ENCODE measurements at places on chromosomes 6 and 20.

DNA sequence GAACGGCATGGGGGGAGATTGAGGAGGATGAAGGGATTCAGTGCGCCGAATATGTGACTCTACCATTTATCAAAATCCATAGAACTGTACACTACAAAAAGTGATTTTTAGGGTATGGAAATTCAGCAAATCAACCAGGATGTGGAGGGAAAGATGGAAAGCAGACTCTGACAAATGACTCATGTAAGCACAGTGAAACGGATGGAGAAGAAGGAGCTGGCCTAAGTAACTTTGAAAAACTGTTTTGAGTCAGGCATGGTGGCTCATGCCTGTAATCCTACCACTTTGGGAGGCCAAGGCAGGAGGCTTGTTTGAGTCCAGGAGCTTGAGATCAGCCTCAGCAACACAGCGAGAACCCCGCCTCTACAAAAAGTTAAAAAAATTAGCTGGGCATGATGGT, 39.2 kb downstream of the MUC22 start:
- peak; percentile 30 for DNase-seq

DNA sequence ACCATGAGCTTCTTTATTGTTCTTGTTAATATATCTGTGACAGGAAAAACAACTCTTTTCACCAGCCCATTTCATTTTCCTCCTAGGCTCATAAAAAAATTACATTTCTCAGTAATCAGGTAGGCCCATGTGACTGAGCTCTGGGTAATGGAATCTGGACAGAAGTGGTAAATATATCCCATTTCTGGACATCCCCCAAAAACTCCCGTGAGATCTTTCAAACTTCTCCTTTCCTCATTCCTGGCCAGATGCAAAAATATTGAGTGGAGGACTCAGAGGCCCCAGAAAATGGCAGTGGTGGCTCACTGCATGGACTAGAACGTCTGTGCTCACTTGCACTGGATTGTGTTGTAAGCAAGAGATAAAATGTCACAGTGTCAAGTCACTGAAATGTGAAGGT, 3.8 kb upstream of the CHD6 start:
- DNase-seq = no peak

GRCh38 chr6:99592900-99593299, 13.7 kb upstream of the PRDM13 start:
- peak; percentile 17 for DNase-seq

DNA sequence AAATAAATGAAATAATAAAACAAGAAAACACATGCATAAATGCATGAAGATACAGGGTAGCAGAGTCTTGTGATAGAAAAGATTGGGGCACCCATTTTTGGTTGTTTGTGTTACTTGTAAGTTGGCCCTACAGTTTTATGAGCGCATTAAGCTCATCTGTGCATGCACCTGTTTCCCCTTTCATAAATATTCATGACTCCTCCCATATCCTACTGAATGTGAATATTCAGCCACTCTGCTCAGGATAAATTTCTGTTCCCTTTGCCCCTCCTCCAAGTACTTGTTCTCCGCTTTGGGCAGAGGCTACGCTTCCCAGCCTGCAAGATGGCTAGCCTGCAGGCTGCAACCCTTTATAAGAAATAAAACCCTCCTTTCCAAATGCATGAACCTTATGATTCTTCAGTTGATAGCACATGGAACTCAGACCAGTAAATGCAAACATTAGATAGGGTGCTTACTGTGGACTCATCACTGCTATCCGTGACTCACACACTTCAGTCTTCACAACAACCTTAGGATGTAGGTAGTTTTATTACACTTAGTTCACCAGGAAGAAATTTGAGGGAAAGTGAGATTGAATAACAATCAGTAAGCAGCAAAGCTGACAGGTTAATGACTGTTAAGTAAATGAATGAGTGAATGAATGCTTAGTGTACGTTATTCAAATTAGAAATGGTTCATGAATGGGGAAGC, 15.0 kb downstream of the ALDH8A1 start:
- no peak for DNase-seq

DNA sequence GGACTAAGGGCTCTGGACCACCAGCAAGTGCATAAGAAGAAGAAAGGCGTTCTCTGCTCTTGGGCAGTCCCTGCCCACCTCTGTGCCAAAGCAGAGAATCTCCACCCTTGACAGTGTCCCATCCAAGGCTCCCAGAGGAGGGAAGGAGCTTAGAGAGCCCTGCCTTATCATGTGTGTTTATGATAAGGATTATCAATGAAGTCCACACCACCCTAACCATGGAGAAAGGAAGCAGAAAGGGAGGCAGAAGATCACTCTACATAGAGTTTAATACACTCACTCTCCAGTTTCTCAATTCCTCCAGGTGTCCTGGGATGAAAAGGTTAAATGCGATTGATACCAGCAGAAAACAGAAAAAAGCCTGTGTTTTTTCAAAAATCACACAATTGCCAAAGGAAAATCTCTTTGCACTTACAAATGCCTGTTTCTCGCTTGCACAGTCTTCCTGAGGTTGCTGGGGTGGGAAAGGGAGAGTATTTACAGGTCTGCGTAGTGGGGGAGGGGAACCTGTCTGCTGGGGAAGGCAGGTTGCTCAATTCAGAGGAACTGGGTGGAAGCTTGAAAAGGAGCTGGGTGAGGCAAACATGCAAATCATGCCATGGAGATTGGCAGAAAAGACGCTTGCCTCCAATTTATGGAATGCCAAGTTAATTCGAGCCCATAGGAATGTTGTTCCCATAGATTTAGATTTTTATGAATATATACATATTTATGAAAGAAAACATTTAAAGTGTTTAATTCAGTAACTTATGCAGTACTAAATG, 104.0 kb downstream of the EYA2 start:
- no peak for DNase-seq

DNA sequence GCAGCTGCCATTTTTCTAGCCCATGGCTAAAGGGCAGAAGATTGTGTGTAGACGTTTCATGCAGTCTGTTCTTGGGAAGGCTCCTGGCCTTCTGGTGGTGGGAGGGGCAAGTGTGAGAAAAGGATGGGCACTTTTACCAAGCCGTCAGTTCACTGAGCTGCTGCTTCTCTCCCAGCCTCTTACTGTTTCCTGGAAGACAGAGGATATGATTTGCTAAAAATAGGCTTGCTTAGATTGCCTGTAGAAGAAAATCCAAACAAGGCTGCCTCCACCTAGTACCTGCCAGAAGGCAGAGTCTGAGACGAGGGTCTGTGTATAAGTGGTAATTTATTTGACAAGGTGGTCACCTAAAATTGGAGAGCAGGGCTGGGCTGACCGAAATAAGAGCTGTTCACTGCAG, 7.5 kb downstream of the KIZ start:
- no peak for DNase-seq

GRCh38 chr6:55827818-55828522, 47.4 kb downstream of the BMP5 start:
- DNase-seq = peak; percentile 5

- no peak for DNase-seq
Measured at GRCh38 chr6:107059606-107060005, 31.6 kb downstream of the MTRES1 start.

- DNase-seq = no peak
Measured at GRCh38 chr6:143750877-143751276, 73.1 kb downstream of the PHACTR2 start.

GRCh38 chr6:46453216-46453615, 38.0 kb downstream of the RCAN2 start:
- DNase-seq = peak; percentile 85

DNA sequence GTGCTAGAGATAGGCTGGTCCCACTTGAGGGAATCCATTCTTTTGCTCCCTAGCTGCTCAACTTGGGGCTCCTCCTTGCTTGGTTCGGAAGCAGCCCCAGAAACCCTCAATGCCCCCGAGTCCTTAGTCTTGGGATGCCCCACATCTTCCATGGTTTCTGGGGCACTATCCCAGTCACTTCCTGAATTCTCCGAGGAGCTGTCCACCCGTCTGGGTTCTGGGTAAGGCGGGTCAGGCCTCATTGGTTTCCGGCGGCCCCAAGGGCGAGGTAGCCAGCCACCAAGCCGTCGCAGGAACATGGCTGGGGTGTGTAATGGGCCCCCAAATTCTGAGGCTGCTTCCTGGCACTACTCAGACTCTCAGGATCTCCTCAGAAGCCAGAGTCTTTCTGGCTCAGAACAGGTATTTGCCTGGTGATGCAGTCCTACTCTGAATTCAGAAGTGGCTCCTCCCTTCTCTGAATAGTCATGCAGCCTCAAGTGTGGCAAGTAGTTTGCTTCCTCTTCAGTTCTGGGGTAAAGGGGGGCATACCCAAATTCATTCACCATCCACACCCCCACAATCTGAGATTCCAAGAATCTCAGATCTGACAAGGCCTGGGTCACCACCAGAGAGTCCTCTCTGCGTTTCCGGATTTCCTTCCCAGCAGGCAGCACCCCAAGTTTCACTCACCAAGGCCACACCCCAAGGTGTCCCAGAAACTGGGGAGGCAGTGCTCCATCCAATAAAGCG, 763 bp downstream of the C6orf47 start:
- DNase-seq = no peak

DNA sequence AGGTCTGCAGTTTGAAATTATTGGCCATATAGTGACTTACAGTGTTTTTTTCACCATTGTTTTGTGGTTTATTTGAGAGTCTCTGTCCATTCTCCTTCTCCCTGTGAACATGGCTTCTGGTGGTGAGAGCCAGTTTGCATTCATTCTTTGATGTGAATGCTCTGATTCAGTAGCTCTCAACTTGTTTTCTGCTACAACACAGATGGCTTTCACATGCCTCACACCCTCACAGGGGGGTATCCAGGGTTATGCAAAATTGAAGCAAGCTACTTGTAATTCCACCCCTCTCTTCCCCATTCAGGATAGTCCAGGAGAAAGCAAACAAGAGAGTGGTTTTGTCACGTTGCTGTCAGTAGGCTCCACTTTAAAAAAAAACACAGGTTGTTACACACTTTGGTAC, 55.6 kb downstream of the SLX4IP start:
- DNase-seq = peak; percentile 57

DNA sequence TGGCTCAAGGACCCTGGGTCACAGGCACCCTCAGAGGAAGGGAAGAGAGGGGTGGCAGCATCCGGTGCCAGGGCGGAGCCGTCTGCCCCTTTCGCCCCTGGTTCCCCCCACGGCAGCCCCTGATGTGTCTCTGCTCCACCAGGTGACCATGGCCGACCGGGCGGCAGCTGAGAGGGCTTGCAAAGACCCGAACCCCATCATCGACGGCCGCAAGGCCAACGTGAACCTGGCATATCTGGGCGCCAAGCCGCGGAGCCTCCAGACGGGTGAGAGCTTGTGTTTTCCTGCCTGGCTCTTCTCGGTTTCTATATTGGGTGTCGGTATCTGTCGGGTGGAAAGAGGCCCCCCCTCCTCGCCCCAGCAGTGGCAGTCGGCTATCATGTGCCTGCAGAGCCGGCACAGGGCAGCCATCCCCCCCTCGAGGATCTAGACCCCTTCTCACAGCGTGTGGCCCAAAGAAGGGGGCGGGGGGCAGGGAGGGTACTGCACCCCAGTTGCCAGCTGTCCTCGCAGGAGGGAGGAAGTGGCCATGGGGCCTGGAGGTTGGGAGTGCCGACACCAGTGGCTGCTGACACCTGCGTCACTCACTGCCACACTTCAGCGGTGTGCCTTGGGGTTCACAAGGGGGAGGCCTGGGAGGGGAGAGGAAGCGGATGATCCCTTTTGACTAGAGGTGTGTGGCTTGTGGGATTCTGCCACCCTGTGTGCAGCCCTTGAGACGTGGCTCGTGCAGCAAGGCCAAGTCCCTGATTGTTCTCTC, 1.5 kb downstream of the RBM38 start:
- no peak for DNase-seq

GRCh38 chr6:170095273-170095981, 195.5 kb downstream of the DLL1 start:
- no peak for DNase-seq

GRCh38 chr20:53934421-53935343, 135.7 kb downstream of the BCAS1 start:
- DNase-seq = peak; percentile 91

- no peak for DNase-seq
Measured at GRCh38 chr20:48821261-48821920, 6.4 kb downstream of the PREX1 start.

DNA sequence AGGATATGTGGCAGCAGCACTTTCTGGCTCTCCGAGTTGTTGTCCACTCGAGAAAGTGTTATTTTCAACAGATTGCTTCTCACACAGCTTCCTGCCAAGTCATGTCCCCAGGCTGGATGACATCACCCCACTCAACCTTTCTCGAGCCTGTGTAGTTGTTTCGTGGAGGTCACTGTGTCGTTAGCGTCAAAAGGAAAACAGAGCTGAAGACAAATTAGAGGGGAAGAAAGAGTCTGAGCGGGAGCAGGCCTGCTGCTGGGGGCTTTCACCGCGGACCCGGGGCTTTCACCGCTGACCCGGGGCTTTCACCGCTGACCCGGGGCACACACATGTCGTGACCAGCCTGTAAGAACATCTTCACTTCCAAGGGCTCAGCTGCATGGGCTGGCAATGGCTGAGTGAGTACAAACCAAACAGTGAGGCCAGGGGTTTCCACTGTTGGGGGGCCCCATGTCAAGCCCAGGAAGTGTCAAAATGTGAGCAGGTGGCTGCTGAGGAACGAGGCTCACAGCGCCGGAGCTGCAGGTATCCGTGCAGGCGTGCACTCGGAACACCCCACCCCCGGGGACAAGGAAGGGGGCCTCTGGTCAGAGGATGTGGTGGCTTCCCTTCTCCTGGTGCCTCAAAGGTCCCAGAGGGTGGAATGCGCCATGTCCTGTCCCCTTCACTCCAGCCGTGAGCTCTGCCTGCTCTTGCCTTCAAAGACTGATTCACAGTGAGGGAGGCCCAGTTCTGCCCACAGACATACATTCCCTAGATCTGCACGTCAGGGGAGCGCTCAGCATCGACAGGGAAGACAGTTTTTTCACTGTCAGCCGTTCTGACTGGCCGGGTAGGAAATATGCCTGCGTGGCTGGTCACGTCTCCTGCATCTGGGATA, 365.9 kb downstream of the TAF4 start:
- DNase-seq = no peak

GRCh38 chr6:44487002-44487401, 99.5 kb downstream of the CDC5L start:
- no peak for DNase-seq

DNA sequence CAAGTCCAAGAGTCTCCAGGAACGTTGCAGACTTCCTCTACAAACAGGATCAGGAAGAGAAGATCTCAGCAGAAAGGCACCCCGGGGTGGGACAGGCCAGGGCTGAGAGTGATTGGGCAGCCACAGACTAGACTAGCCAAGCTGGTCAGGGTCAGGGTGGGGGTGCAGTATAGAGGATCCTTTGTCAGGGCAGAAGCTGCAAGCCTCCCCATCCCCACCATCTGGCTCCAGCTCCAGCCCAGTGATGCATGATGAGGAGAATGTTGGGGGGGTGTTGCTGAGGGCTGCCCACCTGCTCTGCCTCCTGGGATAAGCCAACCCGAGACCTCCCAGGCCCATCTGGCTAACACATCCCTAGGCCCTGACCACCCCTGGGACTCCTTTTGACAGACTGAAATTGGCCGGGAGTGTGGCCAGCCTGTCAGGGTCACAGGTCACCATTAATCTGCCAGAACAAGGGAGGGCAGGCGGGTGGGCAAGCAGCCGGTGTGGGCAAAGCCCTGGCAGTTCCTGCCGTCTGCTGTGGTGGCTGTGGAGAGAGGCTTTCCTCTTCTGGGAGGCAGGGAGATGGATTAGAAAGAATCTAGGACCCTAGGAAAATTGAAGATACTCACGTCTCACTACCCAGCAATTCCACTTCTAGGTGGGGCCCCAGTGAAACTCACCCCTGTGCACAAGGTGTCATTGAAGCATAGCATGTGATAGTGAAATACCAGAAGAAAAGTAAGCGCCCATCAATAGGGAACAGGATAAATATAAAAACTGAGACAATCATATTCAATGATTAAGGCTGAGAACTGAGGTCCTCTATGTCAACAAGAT, 22.1 kb upstream of the SNTA1 start:
- no peak for DNase-seq

- peak; percentile 71 for DNase-seq
Measured at GRCh38 chr20:47493175-47493962, 8.3 kb upstream of the NCOA3 start.

GRCh38 chr6:150710236-150710635, 110.6 kb downstream of the PLEKHG1 start:
- no peak for DNase-seq

Measured in fibroblast of upper back skin (primary cell).